Endodermal cell (in vitro differentiated cells): ENCODE measurements at places on chromosomes 2 and 18. TPM values are rescaled to one million over a fixed set of nuclear protein-coding genes. Genes with fewer than 3 reads are reported as not detected.
A peak's percentile ranks its signal among the peaks of the same experiment; 100 is the strongest.

DNA sequence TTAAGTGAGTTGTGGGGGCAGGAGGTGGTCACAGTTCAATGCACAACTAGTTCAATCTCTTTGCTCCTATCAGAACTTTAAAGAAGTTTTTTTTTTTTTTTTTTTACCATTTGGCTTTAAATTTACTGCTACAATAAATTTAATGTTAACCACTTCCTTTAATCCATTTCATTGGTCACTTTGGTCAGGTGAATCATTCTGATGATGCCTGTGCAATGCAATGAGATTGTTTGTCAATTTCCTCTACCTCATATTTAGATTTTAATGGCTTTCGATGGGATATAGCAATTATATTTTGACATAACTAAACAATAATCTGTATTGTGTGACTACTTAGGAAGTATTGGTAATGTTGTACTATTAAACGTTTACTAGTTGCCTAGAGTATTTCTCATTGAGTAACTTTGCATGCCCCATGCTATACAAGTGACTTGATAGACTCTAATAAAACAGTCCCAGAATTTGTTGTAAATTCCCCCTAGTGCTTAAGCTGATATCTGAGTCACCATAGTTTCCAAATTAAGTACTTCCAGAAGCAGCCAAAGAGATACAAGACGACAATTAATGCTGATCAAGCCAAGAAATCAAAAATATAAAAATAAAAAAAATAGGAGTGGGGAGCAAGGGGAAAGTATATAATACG lies 52.9 kb upstream of the SERPINB2 start:
- DNase-seq: no peak

- DNase-seq: no peak
Measured at GRCh38 chr2:180761224-180761623, 219.2 kb upstream of the UBE2E3 start.

DNA sequence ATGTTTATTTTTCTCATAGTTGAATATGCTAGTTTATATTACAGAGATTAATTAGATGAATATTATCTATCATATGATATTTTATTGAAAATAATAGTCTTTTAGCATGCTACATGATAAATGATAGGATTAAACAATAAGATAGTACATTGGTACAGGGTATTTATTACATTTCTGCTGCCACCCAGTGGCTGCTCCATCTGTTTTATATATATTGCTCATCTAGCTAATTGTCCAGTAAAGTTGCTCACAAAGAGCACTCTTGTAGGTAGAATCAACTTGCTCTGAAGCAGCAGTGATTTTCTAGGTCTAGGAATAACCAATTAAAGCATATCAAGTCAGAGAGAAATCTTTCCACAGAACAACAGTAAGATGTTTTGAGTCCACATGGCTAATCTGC lies 183.3 kb downstream of the ASXL3 start:
- DNase-seq: no peak

DNA sequence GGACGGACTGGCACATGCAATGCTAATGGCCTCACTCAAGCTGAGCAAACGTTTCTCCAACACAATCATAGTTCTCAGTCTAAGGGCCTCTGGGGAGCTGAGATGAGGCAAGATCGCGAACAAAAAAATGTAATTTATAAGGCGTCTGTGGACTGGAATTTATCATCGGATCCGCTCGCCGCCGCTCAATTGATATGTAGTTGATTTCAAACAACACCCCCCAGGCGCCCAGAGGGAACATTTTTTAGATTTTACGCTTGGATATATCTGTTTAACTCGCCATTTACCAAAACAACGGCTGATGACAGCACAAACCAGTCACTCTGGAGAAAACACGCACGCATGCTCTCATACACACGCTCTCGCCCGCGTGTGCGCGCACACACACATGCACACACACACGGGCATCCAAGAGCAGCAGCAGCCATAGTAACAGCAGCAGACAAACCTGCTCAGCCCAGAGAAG lies 335.8 kb downstream of the SMAD2 start:
- DNase-seq: no peak

TRIM43 gene
- total RNA-seq: not detected in 2 replicates

CAPN14 gene
- 0.11 and 0.31 TPM in 2 replicates for total RNA-seq

- DNase-seq: no peak
Measured at GRCh38 chr2:54787755-54788366, 64.4 kb downstream of the EML6 start.

DNA sequence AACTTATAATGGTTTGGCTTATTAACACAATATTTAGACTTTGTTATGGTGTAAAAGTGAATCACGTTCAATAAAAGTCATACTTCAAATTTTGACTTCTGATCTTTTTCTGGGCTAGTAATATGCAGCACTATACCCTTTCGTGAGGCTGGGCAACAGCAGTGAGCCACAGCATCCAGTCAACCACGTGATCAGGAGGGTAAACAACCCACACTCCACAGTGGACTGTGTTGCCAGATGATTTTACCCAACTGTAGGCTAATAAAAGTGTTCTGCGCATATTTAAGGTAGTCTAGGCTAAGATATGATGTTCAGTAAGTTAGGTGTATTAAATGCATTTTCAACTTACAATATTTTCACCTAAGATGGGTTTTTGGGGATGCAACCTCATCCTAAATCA lies 148.6 kb downstream of the ZNF385B start:
- DNase-seq: no peak

GRCh38 chr2:72940786-72941185 lies 23.5 kb downstream of the EMX1 start:
- DNase-seq: peak; percentile 77

DNA sequence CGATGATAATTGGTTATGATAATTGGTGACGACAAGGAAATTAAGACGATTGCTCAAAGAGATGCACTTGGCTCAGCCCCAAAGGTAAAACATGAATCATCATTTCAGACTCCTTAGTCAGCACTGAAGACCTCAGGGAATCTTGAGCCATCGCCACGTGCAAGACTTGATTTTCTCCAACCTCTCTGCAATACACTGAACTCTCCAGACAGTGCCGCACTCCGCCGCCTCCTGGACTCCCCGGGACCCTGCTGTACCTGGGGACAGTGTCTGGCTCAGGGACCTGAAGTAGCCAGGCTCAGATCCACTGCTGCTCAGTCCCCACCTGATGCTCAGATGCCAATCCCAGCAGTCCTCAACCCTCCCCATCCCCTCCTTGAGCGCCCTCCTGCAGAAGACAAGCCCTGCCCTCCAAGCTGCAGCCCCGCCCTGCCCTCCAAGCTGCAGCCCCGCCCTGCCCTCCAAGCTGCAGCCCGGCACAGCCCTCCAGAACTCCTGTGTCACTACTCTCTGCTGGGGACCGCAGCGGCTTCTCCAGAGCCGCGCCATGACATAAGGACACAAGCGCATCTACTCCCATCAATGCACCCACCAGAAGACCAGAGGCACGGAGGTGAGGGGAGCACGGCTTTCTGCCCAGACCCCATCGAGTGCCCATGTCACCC lies 1.1 kb downstream of the TMEM18 start:
- peak; percentile 94 for DNase-seq

ALPP gene
- total RNA-seq: not detected in 3 replicates
